NCI-H774 (cell line): ENCODE measurements at places on chromosomes 5 and 9.
A peak's percentile ranks its signal among the peaks of the same experiment; 100 is the strongest.

GRCh38 chr9:123883634-123884033, 46.3 kb downstream of the DENND1A start:
- DNase-seq: no peak

DNA sequence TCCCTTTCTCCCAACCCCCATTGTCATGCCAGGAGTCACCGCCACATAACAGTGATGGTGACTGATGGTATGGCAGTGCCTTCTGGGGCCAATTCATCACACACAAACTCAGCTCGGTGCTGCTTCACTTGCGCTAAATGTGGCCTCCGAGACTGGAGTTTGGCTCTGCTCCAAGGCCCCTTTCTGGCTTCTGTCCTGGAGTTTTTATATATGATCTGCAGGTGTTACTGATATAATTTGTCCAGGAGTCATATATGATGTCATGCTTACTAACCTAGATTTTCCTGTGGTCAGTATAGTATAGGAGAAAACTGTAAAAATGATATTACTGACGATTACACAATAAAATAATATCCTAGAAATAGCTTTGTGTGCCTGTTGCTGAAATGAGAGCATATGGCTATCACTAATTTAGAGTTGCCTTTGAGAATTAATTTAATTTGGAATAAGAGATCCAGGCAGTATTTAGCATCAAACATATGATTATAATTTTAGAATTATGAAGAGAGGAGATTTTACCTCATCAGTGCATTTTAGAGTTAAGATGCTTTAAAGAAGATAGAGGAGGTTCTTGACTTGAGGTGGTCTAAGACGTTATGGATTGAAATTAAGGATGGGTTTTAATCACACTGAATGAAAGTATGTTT, 334.1 kb upstream of the CD180 start:
- DNase-seq: no peak

- no peak for DNase-seq
These were observed 115.3 kb downstream of the SLIT3 start for GRCh38 chr5:169185626-169186025.

- DNase-seq: no peak
These were observed 88.0 kb downstream of the DAP start for GRCh38 chr5:10673017-10673389.

DNA sequence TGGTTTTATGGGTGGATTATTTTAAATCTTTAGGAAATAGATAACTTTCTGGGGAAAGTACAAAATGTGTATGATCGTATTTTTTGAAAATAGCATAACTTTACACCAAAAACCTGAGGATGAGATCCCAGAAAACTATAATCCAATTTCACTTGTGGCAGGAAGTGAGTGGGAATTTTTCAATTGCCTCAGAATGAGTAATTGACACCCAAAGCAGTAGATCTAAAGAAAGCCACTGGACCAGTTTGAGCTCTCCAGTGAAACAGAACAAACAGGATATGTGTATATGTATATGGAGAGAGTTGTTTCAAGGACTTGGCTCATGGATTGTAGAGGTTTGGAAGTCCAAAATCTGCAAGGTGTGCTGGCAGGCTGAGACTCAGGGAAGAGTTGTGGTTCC, 109.2 kb upstream of the SHB start:
- DNase-seq: peak; percentile 27

- no peak for DNase-seq
These were observed 367.6 kb downstream of the ARL15 start for GRCh38 chr5:53942724-53943123.

DNA sequence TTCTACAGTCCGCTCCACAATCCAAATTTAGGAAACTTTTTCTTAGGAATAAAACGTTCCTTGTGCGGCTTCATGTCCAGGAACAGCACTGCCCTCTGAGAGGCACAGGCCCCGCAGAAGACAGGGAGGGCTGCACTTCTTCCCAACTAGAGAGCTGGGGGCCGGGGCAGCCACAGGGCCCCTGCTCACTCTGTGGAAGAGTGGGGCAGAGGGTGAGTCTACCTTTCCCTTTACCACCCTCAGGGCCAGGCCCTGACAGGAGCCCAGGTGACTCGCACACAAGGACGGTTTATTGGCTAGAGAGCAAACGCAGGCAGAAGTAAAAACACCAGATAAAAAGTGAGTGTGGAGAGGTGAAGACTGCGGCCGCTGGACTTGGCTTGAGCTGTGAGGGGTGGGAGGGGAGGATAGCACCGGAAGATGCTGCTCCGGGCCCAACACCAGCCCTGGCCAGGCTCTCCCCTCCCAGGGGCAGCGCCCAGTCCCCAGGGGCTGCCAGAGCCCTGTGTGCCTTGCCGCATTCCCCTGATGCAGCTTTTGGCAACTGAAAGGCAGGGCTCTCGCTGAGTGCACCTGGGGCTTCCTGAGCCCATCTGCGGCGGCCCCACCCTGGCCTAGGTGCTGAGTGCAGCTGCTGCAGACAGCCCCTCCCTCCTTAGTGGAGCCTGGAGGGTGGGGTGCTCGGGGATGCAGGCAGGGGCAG, 20.2 kb downstream of the SH3GLB2 start:
- DNase-seq: no peak

GRCh38 chr5:148956477-148957385, 106.1 kb downstream of the SH3TC2 start:
- DNase-seq: no peak

- no peak for DNase-seq
These were observed 80.0 kb upstream of the ASS1 start for GRCh38 chr9:130364619-130365322.

- DNase-seq: no peak
These were observed 1901.9 kb upstream of the ACO1 start for GRCh38 chr9:30482499-30482898.

DNA sequence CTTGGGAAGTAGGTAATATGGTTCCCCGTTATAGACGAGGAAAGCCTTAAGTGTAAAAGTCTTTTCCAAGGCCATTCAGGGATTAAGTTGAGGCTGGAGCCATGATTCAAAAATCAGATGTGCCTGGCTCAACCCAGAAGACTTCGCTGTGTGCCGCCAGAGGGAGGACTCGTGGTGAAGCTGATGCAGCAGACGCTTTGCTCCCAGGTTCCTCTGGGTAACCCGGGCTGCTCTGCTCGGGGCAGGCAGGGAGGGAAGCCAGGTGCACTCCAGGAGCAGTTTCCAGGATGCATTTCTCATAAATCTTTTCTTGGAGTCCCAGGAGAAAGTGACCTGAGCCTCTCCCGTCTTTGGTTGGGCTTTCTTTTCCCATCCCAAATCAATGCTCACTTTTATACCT, 62.9 kb upstream of the ICE1 start:
- no peak for DNase-seq

DNA sequence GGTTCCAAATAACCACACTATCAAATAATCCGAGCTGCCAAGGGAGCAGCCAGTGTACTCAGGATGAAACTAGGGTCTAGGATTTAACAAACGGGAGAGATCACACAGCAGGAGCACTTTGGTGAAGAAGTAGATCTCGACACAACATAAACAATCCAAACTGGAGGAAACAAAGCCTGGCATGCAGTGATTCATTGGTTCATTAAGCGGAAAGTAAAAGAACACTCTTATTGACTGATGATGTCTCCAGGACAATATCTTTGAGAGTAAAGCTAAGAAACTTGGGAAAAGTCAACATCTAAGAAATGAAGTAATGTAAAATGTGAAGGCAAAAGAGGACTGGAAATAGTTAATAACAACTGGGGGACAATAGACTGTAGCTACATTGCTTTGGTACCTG, 1478.3 kb upstream of the CDH9 start:
- DNase-seq: no peak

DNA sequence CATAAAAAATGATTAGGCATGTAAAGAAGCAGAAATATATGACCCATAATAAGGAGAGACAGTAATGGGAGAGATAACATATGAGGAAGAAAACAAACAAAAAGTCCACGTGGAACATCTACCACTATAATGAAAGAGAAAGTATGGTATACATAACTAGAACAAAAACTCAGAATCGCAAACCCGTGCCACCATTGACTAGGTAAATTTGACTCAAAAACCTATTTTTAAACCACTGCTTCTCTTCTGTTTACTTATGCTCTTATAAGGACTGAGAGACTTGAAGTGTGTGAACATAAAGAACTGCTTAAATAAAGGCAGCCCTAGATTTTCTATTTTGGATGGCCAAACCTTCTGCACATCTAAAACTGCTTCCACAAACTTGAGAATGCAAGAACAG, 330.7 kb downstream of the CAAP1 start:
- no peak for DNase-seq

DNA sequence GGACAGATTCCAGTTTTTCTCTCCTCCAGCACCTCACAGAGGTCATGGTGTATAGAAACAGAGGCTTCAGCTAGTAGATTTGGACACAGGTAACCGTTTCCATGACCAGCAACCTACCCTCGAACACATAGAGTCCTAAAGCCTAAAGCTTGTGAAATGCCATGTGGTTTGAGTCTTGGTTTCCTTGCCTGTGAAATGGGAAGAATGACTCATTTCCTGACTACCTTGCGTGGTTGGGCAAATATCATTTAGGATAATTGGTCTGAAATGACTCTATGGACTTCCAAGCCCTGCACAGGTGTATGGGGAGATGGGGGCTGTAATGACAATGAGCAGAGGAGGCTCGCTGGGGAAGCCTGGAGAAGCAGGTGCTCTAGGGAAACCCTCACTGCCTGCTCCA, 134.6 kb downstream of the TTLL11 start:
- peak; percentile 39 for DNase-seq

- DNase-seq: no peak
These were observed 103.7 kb upstream of the CD180 start for GRCh38 chr5:67300326-67300725.

DNA sequence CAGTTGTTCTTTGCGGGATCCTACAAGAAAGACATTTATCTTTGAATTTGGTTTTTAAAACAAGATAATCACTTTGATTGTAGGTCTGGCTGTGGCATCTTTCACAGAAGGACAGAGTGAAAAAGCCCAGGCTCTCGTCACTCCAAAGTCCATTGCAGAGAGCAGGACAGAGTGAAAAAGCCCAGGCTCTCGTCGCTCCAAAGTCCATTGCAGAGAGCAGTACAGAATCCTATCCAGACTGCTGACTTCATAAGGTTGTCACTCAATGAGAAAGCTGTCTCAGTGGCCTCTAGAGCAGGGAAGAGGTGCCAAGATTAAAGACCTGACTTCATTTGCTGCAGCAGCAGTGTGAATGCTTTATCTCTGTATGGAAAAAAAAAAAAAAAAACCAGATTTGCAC, 16.3 kb upstream of the GPX8 start:
- no peak for DNase-seq

- DNase-seq: no peak
These were observed 30.5 kb upstream of the HAPLN1 start for GRCh38 chr5:83751201-83751600.

DNA sequence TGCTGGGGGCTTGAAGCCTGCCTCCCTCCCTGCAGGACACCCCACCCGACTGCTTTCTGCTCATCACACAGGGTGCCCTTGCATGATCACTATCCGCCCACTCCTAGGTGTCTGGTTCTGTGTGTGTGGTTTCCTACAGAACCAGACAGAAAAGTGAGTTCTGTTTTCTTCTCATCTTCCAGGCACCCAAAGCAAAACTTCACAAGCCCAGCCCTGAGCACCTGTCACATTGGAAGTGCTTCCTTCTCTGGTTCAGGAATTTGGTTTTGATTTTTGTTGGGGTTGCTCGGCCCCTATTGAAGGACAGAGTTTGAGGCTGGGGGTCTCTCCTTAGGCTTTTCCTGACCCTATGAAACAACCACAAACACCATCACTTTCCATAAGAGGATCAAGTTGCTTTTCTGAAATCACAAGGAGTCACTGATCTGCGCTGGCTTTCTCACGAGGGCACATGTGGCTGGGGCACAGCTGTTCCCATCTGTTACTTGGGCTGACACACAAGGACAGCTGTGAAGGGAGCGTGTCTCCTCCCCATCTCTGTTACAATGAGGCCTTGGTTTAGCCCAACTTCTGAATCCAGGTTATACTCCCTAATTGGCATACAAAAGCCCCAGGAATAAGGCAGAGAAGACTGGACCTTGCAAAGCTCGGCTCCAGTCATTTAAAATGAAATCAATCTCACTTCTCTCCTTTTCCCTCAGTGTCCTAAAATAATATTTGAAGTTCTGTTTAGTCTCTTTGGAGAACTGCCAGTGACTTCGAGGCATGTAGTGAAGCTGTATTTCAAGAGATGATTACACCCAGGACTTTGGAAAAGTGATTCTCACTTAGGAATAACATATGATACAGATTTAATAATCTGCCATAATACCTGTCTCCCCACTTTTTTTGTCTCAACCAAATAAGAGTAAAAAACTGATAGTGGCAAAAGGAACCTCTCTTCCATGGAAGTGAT, 213.1 kb upstream of the GAS1 start:
- DNase-seq: no peak

DNA sequence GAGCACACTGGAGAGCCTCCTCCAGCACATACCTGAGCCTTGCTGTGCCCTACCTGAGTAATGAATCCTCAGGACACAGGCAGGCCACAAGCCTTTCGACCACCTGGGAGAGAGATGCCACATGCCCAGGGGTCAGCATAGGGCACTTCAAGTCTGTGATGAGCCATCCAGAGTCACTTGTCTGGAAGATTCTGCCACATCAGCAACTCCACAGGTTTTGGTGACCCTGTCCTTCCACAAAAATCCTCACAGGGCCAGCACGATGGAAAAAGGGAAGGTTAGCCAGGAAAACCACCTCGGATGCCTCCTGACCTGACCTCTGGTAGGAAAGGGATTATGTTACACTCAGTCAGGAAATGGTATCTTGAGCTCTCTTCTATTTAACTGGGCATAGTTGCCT, 46.8 kb downstream of the FRMD3 start:
- DNase-seq: no peak

- DNase-seq: no peak
These were observed 57.9 kb upstream of the RNF38 start for GRCh38 chr9:36457836-36458429.

- no peak for DNase-seq
These were observed 1.9 kb upstream of the UBE2QL1 start for GRCh38 chr5:6446626-6447309.

DNA sequence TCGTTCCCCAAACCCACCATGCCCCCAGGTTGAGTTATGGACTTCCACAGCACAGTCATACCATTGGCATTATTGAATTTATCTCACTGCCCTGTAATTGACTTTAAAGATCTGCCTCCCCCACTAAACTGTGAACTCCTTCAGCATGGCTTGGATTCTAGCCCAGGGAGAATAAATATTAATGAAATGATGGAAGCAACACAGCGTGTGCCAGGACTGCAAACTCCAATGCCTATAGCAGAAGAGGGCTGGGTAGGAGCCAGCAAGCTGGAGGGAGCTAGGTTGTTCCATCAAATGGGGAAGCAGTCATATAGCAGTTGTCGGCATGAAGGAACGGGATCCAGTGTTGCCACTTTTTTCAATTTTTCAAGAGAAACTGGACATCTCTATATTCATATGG, 69.0 kb upstream of the MSX2 start:
- DNase-seq: no peak

- no peak for DNase-seq
These were observed 34.2 kb downstream of the ADAMTS2 start for GRCh38 chr5:179311091-179311470.

- no peak for DNase-seq
These were observed 131.3 kb upstream of the DAP start for GRCh38 chr5:10892147-10892910.

- DNase-seq: no peak
These were observed 21.1 kb upstream of the CYSTM1 start for GRCh38 chr5:140153905-140154304.

GRCh38 chr9:85225180-85225579, 516.6 kb downstream of the AGTPBP1 start:
- no peak for DNase-seq

GRCh38 chr9:120770931-120771330, 22.3 kb downstream of the FBXW2 start:
- DNase-seq: no peak
